ENCODE measurements at places on chromosomes 7 and 10.

GRCh38 chr7:143496263-143496662, 18.6 kb downstream of the TAS2R41 start:
- DNase-seq = no peak

GRCh38 chr10:70500368-70500767, 21.8 kb downstream of the PALD1 start:
- no peak for DNase-seq

DNA sequence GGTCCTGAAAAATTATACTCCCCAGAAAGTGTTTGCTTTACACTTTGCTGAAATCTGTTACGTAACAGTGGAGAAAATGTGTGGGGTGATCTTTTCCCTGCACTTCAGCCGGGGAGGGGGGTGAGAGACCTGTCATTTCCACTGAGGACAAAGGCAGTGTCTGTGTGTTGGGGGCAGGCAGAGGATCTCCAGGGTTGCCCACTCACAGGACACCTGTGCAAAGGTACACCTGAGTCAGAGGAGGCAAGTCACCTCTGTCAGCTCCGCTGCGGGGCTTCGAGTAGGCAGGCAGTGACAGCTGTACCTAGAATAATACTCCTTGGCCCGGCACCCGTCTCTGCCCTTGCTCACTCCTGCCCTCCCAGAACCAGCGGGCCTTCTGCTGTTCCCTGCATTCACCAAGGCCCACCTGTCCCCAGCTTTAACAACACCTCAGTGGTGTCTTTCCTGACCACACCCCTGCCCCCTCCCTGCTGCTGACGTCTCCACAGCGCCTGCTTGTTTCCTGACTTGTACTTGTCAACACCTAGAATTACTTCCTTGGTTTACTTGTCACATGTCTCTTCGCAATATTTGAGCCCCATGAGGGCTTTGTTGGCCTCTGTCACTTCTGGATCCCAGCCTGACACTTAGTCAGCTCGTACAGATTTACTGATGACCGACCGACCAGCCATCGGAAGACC, 159.2 kb downstream of the NEURL1 start:
- no peak for DNase-seq

DNA sequence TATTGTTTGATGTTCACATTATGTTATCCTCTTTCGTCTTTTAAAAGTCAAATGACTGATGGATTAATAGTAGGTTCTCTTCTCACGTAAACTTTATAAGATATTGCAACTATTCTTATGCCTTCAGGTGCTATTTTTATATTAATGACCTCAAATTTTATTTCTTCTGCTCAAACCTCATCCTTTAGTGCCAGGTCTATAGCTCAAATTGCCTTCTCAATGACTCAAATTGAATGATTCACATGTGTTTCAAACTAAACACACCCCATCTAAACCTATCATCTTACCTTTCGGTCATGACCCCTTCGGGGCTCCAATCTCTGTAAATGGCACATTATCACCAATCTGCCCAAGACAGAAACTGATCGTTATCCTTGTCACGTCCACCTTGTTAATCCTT, 22.0 kb upstream of the LIPF start:
- DNase-seq = no peak

DNA sequence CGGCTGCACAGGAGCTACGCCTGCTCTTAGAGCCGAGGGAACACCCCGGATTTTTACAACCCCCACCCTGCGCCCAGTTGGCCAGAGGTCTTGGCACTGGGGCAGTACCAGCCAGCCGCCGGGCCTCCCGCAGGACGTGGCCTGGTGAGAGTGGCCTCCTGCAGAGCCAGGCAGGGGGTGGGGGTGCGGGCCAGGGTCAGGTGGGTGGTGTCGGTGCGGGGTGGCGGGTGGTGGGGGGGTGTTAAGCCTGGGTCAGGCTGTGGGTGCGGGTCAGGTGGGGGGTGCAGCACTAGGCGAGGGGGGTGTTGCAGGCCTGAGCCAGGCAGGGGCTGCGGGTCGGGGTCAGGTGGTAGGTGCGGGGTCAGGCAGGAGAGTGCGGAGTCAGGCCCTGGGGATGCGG, 647 bp downstream of the ECHS1 start:
- DNase-seq = no peak

DNA sequence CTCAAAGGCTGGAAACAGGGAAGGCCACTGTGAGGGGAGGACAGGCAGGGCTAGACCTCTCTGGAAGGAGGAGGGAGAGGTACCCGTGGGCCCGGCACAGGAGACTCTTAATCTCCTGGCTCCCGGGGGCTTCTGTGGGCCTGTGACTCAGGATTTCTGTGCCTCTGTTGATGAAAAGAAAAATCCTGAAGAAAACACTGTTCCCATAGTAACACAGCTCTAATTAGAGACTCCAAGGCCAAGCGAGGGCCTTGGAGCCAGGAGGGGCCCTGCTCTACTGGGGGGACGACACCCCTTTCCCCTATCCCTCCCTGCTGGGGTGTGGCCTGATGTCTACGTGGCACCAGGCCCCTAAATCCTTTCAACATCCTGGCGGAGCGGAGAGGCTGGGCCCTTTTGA, 174.1 kb upstream of the TNRC18 start:
- DNase-seq = no peak

GRCh38 chr10:59625721-59626522, 83.7 kb downstream of the SLC16A9 start:
- no peak for DNase-seq

- peak; percentile 56 for DNase-seq
Measured at GRCh38 chr7:5525271-5526099, 101.9 kb upstream of the TNRC18 start.

- no peak for DNase-seq
Measured at GRCh38 chr10:1399431-1400100, 337.8 kb downstream of the ADARB2 start.

All from natural killer cell (primary cell).